ENCODE measurements at places on chromosomes 12 and 14.
A peak's percentile ranks its signal among the peaks of the same experiment; 100 is the strongest.

GRCh38 chr14:20305265-20306078 lies at the start of gene TTC5:
TSS of gene TTC5 (minus strand) at chr14:20305951. CDS start at chr14:20305937, 14 bp downstream.
- peak; percentile 93 for DNase-seq

GRCh38 chr14:58426670-58427280 lies 556 bp downstream of the TIMM9 start:
- DNase-seq, result peak; percentile 66

DNA sequence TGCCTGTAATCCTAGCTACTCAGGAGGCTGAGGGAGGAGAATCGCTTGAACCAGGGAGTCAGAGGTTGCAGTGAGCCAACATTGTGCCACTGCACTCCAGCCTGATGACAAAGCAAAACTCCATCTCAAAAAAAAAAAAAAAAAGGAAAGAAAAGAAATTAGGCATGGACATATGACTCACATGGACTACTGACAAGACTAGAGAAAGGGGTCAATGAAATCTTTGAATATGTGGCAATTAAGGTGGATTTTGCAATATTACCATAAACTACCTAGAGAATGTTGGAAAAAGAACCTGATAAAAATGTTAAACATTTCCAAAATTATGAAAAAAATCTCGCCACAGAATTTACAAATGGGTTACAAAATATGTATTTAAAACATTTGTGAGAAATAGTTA lies 873.6 kb downstream of the C12orf50 start:
- DNase-seq, result no peak

- DNase-seq, result no peak
Measured at GRCh38 chr12:6772726-6773589, 638 bp downstream of the LAG3 start.

GRCh38 chr12:94146166-94146936 lies 2.0 kb upstream of the PLXNC1 start:
- no peak for DNase-seq
